ENCODE measurements at places on chromosomes 2 and 18.
A peak's percentile ranks its signal among the peaks of the same experiment; 100 is the strongest.

- H3K4me3 ChIP-seq, result no peak overlapping the region
- no peaks in the 10 kb centered on the region for H3K36me3 ChIP-seq
- H3K4me1 ChIP-seq, result no peaks in the 10 kb centered on the region
- H3K27ac ChIP-seq, result no peak overlapping the region
- no peaks in the 10 kb centered on the region for H3K27me3 ChIP-seq
These were observed 4.1 kb downstream of the PCBP1 start for GRCh38 chr2:70091364-70091763.

GRCh38 chr2:25614711-25615110 lies 58.7 kb downstream of the DTNB start:
- no peak overlapping the region for H3K4me3 ChIP-seq
- no peak overlapping the region for H3K27ac ChIP-seq
- DNase-seq, result no peak
- no peaks in the 10 kb centered on the region for H3K27me3 ChIP-seq
- peaks cover 17% of the 10 kb centered on the region for H3K4me1 ChIP-seq

DNA sequence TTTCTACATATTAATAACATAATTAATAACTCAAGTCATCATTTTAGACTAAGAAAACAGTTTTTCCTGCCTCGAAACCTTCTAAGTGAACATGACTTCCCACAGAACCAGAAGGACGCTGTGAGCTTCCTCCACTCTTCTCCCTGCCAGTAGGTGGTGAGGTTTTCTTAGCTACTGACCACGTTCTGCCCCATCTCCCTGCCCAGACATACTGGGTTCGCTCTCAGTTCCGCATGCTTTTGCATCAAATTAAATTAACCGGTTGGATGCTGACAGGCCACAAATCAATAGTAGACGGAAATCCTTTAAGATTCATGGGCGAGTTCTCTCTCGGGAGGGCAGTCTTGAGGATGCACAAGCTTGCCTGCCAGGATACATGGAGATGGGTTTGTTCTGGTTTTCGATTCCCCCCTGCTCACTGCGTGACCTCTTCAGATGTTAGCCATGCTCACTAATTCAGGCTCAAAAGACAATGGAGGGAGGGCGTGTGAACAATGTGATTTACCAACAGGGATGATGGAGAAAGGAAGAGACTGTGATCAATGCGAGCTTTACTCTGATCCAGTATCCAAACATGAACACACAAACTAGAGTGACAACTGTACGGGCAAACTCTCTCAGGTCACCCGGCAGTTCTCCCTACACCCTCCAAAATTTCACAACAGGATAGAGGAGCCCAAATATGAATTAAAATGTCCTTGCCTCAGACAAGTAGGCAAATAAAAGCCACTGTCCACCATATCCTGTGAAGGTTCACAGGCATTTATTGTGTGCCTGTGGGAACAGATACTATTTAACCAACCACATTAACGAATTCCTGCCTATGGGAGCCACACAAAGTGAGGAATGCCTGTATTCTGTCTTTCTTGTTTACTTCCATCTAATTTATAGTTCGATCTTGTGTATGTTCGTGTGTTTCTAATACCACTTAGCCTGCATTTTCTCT lies 375.7 kb downstream of the EIPR1 start:
- H3K27me3 ChIP-seq, result no peaks in the 10 kb centered on the region
- no peak overlapping the region for H3K27ac ChIP-seq
- no peak for DNase-seq
- no peak overlapping the region for H3K4me3 ChIP-seq
- H3K4me1 ChIP-seq, result no peaks in the 10 kb centered on the region

DNA sequence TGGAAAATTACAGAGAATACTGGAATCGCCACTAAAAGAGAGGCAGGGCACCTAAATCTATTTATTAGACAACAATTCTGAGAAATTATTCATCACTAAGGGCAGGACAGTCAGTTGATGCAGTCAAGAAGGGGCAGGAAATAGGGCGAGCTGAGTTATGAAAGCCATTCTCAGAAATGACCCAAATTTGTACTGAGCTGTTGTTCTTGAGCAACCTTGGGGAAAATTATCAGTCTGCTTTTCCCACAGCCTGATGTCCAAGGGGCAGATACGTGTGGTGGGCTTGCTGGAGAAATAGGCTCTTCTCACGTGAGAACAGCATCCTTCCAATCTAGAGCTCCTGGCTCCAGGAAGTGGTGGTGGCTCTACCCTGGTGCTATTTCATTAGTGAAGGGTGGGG lies 38.6 kb downstream of the STON1 start:
- no peaks in the 10 kb centered on the region for H3K36me3 ChIP-seq
- no peak overlapping the region for H3K4me3 ChIP-seq
- no peaks in the 10 kb centered on the region for H3K27me3 ChIP-seq
- no peaks in the 10 kb centered on the region for H3K4me1 ChIP-seq
- no peak overlapping the region for H3K27ac ChIP-seq
- no peak for DNase-seq

GRCh38 chr2:71460595-71461303 lies 7.4 kb downstream of the DYSF start:
- peak overlapping the region; percentile 70 for H3K27ac ChIP-seq
- no peak for DNase-seq
- H3K4me1 ChIP-seq, result peaks cover 62% of the 10 kb centered on the region

DNA sequence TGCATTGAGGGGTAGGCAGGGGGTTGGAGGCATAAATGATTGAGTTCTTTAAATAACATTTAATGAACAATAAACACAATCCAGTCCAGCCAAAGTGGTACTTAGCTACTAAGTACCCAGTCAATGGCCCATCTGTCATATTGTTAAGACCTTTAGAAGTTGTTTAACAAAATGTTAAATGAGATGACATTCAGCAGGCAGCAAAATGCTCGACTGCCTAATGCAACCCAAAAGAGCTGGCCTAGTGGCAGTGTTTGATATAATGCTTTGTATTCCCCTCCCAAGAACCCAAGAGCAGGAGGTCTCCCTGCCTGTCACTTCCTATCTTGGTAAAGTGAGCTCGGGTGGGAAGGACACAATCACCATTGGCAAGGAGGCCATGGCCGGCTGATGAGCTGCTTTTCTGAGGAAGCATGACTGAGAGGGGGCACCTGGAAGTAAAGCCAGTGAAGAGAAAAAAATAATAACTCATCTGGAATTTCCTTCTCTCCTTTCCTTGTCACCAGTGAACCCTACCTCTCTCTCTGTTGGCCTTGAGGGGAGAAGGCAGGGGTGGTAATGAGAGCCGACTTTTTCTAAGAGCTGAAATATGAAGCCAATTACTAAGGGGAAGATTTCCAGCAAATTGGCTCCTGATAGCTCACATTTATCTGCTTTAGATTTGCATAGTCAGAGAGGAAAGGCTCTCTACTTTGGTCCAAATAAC lies 140.6 kb downstream of the C1D start:
- no peaks in the 10 kb centered on the region for H3K36me3 ChIP-seq
- no peak overlapping the region for H3K4me3 ChIP-seq
- H3K4me1 ChIP-seq, result no peaks in the 10 kb centered on the region
